H9 (cell line): ENCODE measurements at places on chromosomes 2 and 18.

- DNase-seq: no peak
These were observed 120.0 kb upstream of the PPP1CB start for GRCh38 chr2:28631514-28632206.

DNA sequence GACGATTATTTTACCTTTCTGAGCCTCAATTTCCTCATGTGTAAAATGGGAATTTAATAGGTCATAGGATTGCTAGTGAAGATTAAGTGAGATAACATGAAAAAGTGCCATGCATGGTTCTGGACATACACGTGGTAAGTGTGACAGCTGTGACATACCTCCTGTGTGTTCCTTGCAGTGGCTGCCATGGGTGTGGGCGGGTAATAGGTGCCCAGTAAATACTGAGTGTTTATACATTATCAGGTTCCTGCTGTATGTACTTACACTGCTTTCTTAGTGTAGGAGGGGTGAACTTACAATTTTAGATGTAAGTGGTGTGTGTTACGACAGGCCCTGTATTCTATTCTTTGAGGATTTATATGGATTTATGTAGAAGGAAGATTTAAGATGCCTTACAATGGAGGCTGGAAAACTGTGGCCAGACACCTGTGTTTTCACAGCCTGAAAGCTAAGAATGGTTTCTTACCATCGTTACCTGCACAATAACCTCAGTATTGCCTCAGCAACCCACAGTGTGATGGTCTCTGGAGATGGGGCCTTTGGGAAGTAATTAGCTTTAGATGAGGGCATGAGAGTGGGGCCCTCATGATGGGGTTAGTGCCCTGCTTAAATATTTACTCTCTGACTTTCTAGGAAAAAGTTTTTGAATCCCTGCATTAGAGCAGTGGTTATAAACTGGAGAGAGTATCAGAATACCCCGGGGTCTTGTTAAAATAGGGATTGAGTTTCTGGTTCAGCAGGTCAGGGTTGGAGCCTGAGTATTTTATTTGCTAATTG is 78.1 kb downstream of the ASAP2 start:
- DNase-seq: no peak

GRCh38 chr2:67476809-67477790 is 80.0 kb downstream of the ETAA1 start:
- DNase-seq: no peak

GRCh38 chr2:239630618-239631286 is 229.9 kb upstream of the HDAC4 start:
- no peak for DNase-seq

DNA sequence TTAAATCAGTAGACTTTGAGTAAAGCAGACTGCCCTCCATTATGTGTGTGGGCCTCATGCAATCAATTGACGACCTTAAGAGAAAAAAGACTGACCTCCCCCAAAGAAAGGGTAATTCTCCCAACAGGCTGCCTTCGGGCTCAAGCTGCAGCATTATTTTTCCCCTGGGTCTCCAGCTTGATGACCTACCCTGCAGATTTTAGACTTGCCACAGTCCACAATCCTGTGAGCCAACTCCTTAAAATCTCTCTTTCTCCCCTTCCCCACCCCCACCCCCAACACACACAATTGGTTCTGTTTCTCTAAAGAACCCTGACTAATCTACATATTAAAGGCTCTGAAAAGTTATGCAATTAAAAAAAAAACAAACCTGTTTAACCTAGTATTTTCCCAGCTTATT is 89.4 kb downstream of the RNF152 start:
- no peak for DNase-seq

DNA sequence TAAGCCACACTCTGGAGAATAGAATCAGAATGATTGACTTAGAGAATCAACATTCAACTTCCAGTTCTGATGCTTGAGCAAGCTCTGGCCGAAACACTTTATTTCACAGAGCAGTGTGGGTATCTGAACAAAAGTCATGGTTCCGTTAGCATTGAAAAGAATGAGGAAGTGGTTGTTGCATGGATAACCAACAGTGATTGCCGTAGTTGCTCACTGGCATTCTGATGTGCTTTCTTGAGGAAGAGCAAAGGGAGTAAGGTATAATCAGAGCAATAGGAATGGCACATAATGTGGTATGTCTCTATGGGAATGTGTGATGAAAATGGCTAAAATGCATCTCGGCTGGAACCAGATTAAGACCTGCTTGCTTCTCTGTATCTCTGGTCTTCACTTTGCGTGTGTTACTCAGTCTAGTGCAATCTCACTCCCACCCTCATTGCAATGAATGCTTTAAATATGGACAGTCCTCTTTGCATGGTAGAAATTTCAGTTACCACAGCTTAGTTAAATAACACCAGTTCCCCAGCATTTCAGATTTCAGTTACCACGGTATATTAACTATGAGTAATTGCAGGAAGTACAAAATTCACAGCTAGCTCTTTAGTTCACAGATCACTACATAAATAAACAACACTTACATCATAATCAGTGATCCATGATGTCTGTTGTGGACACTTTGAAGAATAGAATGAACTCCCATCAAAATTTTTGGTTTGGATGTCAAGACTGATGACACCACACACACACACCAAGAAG is 7.8 kb upstream of the RAB12 start:
- no peak for DNase-seq

- DNase-seq: no peak
These were observed 222.8 kb downstream of the FBXO15 start for GRCh38 chr18:73924836-73925235.

DNA sequence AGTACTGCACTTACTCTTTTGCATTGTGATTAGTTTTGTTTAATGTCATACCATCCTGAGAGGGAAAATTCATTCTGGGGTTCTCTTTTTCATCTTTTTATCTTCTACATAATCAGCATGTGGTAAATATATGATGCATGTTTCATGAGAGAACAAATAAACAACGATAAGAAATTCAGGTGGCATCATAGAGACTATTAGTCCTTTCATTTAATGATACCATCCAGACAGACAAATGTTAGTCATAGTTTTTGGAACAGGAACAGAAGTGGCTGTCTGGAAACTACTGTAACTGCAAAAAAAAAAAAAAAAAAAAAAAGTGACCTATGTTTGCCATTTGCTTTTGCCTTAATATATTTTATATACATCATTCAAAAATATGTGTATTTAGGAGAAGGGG is 761.0 kb downstream of the EPHA4 start:
- DNase-seq: no peak

DNA sequence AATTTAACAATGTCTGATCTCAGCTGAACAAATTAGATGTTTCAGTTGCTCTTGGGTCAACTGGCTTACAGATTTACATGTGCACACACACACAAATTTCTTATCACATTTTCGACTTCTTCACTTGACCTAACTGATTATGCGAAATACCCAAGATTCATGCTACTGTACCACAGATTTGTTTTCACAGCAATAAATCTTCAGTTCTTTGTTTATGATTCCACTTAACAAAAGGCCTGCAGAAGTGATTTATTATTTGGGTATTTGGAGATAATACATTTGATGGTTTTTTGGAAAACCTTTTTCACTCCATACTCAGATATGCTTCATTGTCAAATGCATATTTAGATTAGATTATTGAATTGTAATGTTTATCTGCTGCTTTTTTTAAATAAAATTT is 129.0 kb downstream of the GALNT1 start:
- DNase-seq: no peak

GRCh38 chr2:38159597-38159996 is 83.6 kb upstream of the CYP1B1 start:
- no peak for DNase-seq

GRCh38 chr2:137842952-137843351 is 121.3 kb upstream of the HNMT start:
- DNase-seq: no peak

GRCh38 chr2:208086029-208086428 is 38.3 kb downstream of the CRYGD start:
- DNase-seq: no peak
